Urinary bladder (tissue), 4 donors: ENCODE measurements at places on chromosomes 13 and 19. TPM values are rescaled to one million over a fixed set of nuclear protein-coding genes. Genes with fewer than 3 reads are reported as not detected.

The ARHGAP45 gene
- 5.7 TPM for total RNA-seq

- DNase-seq: no peak
Observed at GRCh38 chr19:12938779-12939601, 581 bp downstream of the CALR start.

GRCh38 chr13:112638919-112639318 is 50.9 kb upstream of the ATP11A start:
- DNase-seq: no peak

DNA sequence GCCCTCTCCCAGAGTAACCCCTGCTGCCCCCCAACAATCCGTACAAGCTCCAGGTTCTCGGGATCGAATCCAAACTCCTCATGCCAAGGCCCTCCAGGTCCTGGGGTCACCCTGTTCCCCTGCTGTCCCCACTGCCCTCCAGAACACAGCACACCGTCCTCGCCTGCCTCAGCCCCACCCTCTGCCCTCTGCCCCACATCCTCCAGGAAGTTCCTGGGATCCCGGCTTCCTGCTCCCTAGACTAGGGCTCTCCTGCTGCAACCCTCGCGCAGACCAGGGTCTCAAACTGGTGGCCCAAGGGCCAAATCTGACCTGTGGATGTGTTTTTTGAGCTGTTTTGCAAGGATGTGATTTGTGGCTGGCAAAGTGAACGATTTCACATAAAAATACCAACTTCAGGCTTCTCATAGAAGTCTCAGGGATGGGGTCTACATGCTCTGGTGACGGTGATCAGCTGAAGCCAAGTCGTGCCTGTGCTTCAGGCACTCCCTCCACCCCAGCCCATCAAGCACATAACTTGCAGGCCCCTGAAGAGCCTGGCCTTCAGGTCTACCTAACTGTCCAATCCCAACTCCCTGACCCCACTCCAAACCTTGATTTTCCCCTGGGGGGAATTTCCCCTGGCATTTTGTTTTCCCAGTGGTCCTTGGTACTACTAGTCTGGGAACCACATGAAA is 1.8 kb downstream of the RABAC1 start:
- DNase-seq: no peak

The PRTN3 gene
- total RNA-seq: 0.26 TPM

DNA sequence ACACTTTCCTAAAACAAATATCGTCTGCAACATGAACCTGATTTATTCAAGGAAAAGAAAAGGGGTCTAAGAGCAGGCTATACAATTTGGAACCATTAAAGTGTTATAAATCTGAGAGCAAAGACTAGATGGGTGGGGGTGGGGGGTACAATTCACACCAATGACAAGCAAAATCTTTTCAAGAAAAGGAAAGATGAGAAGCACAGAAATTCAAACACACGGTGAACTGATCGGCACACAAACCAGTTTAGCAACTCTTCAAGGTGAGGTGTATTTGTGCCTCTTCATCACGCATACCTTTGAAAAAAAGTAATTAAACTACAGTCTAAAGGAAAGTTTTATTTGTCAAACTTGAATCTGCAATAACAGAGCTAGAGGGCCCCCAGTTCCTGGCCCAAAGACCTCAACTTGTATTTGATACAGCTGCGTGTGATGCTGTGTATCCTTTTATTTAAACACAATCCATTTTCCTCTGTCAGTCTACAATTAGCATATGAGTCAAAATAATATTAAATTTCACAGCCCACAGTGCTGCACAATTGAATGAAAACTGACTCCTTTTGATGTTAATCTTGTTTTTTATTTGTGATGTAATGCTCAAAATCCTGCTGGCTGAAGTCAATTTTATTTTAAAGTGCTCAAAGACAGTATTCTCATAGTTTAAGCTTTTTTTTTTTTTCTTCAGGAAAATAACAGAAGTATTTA is 14.2 kb downstream of the EFNB2 start:
- no peak for DNase-seq

DNA sequence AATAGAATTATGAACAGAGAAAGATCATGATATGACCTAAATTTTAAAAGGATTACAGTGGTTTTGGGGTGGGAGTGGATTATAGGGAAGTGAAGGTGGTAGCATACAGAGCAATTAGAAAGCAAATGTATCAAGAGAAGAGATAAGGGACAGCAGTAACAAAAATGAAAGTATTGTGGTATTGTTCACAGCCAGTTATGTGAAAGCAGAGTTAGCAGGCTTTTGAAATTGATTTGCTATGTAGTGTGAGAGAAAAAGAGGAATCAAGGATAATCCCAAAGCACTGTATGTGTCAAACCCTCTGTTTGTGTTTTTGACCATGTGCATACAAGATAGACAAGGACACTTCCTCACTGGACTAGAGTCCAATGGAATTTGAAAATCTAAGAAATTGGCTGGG is 1721.4 kb downstream of the PCDH9 start:
- no peak for DNase-seq

DNA sequence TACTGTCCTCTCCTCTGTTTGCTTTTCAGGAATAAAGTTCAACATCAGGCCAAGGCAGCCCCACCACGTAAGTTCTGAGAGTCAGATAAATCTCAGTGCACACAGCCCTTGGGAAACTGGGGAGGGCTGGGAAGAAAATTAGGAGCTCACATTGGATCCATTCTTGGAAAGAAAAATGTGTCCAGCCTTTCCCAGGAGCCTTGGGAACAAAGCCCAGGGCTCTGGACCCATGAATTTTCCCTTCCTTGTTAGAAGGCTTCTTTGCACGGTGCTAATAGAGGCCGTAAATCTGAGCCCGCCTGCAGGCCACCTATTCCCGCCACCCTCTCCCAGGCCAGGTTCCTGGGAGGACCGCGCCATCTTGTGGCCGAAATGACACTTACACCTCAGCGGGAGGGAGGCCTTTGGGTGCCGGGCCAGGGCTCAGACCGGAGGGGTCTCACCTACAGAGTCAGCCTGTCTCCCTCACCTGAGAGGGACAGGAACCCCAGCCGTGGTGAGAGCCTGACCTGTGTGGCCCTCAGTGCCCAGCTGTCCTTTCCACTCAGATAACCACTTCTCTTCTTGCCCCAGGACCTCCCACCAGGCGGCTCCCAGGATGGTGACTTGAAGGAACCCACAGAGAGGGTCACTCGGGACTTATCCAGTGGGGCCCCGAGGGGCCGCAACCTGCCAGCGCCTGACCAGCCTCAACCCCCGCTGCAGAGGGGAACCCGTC is 25.1 kb upstream of the KCTD15 start:
- no peak for DNase-seq

DNA sequence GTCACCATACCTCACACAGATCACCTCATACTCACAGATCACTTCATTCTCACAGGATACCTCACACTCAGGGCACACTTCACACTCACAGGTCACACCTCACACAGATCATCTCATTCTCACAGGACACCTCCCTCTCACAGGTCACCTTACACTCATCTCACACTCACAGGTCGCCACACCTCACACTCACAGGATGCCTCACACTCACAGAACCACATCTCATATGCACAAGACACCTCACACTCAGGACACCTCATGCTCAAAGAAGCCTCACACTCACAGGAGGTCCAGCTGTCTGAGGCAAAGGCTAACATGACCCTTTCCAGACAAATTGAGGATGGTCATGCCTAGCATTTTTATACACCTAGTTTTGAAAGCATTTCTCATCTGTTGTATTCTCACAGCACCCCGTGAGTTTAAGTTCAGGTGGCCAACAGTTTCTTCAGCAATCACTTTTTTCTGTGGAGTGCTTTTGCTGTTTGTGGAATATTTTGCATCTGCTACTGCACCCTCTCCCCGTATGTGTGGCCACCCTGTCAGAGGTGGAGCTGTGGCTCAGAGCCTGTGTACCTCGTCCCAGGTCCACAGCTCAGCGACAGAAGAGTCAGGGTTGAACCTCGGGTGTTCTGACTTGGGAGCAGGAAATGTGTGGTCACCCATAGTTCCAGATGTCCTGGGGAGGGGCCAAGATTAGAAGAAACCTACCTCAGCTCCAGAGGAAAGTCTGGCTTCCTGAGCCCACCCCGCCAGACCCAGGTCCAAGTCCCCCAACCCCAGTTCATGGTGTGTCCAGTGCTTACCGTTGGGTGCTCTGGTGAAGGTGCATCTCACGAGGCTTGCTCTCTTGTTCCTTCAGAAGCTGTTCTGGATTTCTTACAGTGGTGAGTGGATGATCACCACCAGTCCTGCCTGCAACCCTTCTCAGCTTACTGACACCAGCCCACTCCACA is 7.6 kb downstream of the F7 start:
- DNase-seq: no peak

The NOVA2 gene
- 1.2 TPM for total RNA-seq

- no peak for DNase-seq
Observed at GRCh38 chr13:60044321-60044720, 119.4 kb downstream of the DIAPH3 start.

- no peak for DNase-seq
Observed at GRCh38 chr13:50285283-50285682, 270.0 kb downstream of the KCNRG start.

The C19orf81 gene
- not detected for total RNA-seq

The RNF225 gene
- not detected for total RNA-seq

The ZNF226 gene
- total RNA-seq: 41.1 TPM

The ZNF575 gene
- 0.42 TPM for total RNA-seq
